ENCODE measurements at places on chromosomes 12 and 14.
A peak's percentile ranks its signal among the peaks of the same experiment; 100 is the strongest.

DNA sequence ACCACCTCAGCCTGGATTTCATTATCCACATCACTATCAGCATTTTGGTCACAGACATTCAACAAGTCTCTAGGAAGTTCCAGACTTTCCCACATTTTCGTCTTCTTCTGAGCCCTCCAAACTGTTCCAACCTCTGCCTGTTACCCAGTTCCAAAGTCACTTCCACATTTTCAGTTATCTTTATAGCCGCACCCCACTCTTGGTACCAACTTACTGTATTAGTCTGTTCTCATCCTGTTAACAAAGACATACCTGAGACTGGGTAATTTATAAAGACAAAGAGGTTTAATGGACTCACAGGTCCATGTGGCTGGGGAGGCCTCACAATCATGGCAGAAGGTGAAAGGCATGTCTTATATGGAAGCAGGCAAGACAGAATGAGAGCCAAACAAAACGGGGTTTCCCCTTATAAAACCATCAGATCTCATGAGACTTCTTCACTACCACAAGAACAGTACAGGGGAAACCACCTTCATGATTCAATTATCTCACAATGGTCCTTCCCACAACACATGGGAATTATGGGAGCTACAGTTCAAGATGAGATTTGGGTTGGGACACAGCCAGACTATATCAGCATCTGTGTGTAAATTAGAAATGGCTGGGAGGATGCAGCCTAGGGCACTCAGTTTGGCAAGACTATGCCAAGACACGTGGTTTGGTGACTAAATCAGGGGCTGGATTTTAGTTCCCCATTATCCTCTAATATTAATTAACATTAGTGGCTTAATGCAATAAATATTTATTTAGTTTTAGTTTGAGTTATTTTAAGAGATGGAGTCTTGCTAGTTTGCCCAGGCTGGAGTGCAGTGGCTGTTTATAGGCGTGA is 16.2 kb upstream of the FUT8 start:
- no peak for DNase-seq

GRCh38 chr14:34423445-34423844 is 38.6 kb downstream of the SPTSSA start:
- no peak for DNase-seq

- DNase-seq = no peak
Measured at GRCh38 chr12:88625356-88625755, 45.1 kb upstream of the KITLG start.

- peak; percentile 69 for DNase-seq
Measured at GRCh38 chr12:47808050-47808449, 11.7 kb downstream of the HDAC7 start.

GRCh38 chr12:12176402-12176801 is 90.4 kb downstream of the LRP6 start:
- DNase-seq = peak; percentile 12

- no peak for DNase-seq
Measured at GRCh38 chr14:105842105-105842504, 315.7 kb downstream of the TMEM121 start.

DNA sequence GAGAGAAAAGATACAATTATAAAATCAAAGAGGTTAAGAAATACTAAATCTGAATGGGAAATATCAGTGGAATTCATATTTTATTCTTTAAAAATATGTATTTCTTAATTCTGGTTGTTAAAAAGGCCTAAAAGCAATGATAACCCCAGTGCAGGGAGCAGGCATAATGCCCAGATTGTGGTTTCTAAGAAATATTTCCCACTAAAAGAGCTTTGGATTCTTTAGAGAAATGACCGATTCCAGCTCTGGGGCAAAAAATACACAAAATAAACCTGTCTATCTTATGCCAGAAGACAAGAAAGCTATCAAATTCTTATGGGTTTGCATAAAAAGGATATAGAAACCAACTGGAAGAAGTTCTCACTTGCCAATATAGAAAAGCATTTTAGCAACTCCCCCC is 71.6 kb downstream of the PDE6H start:
- no peak for DNase-seq

- no peak for DNase-seq
Measured at GRCh38 chr14:106062502-106063272, 536.3 kb downstream of the TMEM121 start.

GRCh38 chr12:108657130-108657745 is 23.5 kb upstream of the SELPLG start:
- DNase-seq = no peak

DNA sequence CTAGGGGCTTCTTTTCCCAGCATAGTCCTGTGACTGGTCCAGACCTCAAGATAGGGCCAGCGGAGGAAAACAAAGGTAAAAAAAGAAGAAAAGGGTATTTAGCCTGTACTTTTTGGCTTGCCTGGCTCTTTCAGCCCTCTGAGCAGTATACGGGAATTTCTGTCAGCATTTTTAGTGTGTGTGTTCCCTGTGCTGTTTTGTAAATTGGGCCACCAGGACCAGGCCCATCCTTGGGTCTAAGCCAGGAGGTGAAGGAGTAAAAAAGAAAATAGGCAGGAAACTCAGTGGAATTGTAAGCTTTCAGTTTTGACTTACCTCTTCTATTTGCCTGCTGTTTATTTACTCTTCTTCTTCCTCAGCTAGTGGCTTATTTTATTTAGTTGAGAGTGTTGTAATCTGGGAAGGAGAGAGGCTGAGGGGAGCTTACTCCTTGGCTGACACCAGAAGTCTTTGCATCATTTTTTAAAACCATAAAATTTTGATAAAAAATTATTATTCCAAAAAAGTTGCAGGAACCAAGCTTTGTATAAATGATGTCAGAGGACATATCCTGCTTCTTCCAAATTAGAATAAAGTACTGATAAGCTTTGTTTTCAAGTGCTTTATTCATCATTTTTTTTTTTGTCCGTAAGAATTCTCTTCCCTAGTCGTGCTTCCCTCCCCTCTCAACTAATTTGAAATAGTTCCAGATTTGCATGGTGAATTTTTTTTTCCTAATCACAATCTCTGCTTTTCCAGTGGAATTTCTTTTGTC is 63.7 kb downstream of the DIP2B start:
- no peak for DNase-seq

GRCh38 chr14:42421377-42422078 is 814.9 kb downstream of the LRFN5 start:
- no peak for DNase-seq

- DNase-seq = no peak
Measured at GRCh38 chr14:81427348-81428058, 27.4 kb upstream of the STON2 start.

DNA sequence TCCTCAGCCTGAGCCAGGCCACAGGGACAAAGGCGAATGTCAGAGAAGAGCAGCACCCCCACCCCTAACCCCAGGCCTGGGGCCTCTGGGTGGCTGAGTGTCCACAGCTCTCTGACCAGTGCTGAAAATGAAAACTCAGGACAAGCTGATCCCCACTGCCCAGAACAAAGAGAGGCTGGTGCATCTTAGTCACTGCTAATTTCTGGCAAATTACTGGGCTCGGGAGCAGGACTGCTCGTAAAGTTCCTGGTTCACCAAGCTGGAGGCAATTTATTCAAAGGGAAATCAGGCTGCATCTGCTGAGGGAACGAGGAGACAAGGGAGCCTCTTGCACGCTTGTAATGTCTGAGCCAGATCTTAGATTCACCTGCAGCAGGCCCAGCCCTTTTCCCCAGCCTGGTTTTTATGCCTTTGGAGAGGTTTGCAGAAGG is 43.2 kb downstream of the CALM1 start:
- DNase-seq = no peak

- DNase-seq = no peak
Measured at GRCh38 chr12:51620448-51620847, 29.4 kb downstream of the SCN8A start.

DNA sequence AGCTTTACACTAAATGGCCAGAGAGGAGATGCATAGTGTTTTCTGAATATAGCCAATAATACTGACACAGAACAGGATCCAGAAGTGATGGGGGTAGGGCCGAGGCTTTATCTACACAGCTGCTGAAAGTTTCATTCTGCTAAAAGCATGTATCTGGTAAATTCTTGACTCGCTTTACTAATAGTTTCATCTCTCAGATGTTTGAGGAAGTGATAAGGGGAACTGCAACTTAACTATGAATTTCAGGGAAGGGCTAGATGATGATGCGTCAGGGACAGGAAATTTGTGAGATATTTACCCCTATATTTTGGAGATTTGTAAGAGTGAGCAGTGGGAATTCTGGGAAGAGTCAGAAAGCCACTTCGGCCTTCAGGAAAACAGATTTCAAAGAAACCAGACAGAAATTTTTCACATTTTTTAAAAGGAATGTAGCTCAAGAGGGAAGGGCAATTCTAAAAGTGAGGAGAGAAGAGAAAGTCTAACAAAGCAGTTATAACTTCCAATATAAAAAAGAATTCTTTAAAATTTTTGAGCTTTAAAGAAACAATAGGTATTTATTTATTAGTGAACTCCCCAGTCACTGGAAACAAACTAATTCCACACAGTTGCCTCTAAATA is 243.1 kb downstream of the BCAT1 start:
- DNase-seq = peak; percentile 76

DNA sequence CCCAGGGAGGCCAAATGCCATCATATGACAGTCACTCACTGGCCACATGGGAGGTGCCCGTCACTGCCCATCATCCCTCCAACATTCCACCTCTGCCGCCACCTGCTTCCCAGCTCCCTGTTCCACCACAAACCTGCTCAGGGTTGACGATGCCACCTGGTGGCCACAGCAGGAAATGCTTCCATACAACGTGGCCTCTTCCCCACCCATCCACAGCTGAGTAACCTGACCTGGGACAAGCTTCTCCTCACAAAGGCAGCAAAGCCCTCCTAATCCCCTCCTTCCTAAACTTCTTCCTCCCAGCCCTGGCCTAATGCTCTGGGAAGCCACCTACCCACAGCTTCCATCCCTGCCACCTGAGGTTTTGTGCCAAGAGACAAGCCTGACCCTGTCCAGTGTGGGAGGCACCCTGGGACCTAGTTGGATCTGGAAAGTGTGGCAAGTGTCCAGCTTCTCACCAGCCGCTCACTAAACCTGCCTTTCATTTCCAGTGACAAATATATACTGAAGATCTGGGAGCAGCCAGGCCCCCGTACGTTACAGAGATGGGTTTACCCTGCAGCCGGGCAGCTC is 4.3 kb downstream of the DEGS2 start:
- no peak for DNase-seq

- DNase-seq = no peak
Measured at GRCh38 chr14:71905860-71906259, 26.4 kb upstream of the RGS6 start.

DNA sequence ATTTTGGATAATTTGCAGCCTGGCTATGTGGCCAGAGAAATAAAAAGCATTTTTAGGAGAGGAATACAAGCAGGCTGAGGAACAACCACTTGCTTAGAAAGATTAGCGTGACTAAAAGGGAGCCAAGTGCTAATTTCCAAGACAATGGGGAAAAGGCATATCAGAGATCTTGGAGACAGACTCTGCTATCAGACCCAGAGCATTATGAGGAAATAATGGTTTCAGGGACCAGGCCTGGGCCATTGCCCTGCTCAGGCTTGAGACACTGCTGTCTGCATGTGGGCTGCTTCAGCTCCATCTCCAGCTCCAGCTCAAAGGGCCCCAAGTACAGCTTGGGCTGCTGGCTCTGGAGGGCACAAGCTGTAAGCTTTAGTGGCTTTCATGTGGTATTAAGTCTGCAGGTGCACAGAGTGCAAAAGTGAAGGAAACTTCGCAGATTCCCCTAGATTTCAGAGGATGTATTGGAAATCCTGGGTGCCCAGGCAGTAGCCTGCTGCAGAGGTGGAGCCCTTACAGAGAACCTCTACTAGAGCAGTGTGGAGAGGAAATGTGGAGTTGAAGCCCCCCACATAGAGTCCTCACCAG is 449.2 kb downstream of the ZFP36L1 start:
- no peak for DNase-seq

- no peak for DNase-seq
Measured at GRCh38 chr14:65032319-65032718, 45.6 kb downstream of the FNTB start.

DNA sequence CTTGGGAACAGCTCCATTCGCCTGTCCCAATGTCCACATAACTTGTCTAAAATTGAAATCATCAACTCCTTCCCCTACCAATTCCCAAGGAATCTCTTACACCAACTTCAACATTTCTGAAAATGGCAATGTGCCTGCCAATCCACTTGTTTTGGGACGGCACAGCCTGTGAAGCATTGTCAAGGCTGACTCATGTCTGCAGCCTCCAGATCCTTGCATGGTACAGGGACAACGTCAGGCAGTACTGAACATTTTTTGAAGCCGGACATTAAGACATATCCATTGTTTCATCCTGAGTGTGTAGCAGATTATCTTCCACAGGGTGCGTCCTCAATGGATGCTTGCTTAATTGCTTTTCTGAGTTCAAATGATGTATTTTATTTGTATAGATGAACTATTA is 794.1 kb downstream of the BCL11B start:
- DNase-seq = no peak

DNA sequence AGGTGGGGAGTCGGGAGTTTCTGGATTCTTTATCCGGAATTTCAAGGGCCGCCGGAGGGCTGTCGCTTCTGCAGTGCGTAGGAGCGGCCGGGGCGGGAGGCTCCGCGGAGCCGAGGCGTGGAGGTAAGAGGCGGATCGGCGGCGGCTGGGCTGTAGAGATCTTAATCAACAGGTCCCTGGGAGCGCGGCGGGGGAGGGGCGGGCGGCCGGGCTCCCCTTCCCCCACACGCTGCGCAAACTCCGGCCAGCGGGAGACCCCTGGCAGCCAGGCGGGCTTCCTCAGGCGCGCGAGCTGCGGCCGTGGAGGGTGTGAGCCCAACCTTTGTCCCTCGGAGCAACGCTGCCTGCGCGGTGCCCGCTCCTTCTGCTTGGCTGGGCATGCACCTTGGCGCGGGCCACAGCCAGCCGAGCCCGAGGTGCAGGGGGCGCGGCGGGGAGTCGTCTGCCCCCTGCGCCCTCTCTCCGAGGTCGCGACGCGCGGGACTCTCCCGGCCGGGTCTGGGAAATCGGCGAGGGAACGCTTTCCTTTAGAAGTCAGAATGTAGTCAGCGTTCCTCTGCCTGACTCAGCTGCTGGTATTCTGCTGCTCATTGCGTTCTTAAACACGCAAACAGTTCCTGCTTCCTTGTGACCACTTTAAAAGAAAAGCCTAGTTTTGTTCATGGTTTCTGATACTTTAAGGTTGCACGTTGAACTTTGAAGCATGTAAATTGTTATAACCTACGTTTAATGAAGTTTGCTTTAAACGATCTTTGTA is at the start of gene PALS1:
Gene PALS1 (plus strand): TSS at position 25 of the 757 bp plus-strand sequence. CDS start 37,736 bp downstream, outside the sequence.
- no peak for DNase-seq

DNA sequence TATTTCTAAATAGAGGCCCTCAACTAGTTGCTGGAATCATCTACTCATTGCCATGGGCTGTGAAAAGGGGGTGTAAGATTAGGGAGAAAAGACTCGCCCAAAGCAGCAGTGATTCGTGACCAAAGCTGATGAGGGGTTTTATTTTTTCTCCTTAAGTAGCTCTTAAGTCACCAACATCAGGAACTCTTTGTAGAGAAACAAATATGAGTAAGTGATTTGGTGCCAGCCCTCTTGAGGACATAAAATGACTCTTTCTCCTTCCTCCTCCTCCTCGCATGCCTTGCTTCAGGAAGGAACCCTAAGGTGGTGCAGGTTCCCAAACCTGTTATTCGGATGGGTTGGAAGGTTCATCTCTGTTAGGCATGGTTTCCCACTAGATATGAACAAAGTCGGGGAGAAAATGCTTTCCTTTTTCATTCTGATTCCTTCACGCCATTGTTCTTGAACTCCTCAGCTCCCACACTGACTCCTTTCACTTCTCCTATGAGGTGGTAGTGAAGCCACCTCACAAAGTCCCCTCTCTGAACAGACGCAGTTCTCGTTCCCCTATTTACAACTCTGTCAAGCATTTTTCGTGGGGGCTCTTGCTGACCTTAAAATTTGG is 113.4 kb downstream of the ETV6 start:
- peak; percentile 75 for DNase-seq
